ENCODE measurements at places on chromosomes 1 and 21.

- DNase-seq: peak; percentile 72
Observed at GRCh38 chr1:165369255-165369848, 12.8 kb upstream of the LMX1A start.

GRCh38 chr1:80915491-80915890 is 885.2 kb upstream of the ADGRL2 start:
- DNase-seq: no peak

- no peak for DNase-seq
Observed at GRCh38 chr1:93816970-93817678, 61.9 kb downstream of the DNTTIP2 start.

DNA sequence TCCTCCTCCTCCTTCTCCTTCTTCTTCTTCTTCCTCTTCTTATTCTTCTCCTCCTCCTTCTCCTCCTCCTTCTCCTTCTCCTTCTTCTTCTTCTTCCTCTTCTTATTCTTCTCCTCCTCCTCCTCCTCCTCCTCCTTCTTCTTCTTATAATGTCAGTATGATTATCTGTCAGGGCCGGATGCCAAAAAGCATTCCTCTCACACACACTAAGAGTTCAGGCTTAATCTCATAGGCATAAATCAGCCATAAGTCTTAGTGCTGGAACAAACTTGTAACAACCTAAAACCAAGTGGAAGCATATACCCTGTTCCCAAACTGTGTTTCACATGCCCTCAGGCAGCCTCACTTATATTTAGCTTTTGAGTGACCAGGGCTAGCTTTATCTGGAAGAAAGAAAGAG is 240.3 kb downstream of the LMX1A start:
- DNase-seq: no peak

DNA sequence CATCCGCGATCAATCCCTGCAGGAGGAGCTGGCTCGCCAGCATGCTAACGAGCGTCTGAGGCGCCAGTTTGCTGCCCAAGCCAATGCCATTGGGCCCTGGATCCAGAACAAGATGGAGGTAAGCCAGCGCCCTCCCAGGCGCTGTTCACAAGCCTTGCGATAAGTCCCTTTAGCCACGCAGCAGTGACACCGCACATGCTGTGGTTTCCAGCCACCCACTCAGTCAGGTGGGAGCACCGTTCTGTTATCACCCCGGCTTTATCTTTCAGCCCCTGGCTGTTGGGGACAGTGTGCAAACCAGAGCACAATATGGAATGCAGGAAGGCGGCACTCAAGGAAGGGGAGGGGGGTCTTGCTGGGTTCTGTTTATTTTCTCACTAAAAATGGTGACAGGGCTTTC is 41.1 kb upstream of the MTR start:
- DNase-seq: no peak

DNA sequence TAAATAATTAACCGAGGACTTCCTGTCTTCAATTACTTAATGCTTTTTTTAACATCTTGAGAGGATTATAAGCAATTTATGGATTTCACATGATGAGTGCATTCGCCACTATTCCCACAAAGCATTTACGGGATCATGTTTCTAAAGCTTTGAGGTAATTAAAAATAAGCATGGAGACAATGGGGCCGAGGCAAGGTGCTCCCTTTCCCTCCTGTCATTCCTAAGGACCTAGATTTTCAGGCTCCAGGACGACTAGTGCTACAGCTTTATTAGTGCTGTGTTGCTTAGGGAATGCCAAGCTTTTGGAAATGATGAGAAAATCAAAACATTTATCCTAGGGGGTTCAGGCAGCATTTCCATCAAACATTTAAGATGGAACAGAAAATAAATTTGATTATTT is 209.2 kb downstream of the KCTD3 start:
- DNase-seq: no peak

DNA sequence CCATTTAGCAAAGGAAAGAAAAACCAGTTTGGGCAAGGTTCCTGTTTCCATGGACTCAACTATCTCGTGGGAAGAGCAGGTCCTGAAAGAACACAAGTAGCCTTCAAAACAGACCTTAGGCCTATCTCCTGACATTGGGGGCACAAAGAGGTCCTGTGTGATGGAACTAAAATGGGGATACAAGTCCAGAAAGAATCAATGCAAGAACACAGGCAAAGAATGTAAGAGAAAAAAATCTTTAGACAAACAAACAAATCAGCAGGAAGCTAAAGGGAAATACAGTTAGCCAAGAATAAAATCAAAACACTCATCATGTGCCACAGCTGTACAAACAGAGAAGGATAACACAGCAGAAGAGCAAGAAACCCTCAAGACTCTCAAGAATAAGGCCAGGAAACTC is 28.2 kb downstream of the SLC30A10 start:
- no peak for DNase-seq

DNA sequence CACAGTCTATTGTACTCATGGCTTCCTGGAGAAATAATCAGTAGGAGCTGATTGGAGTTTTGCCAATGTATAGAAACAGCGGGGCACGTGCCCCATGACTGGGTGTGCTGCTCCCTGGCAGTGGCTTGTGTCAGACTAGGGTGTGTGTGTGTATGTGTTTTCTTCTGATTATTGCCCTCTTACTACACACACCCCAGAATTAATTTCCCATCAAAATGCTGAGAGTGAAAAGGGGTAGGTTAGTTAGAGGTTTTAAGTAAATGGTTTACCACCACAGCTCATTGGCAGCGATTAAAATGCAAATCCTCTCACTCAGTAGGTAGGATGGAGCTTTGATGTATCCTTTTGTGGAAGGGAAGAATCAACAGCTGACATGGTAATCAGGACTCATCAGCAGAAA is 29.9 kb downstream of the HHAT start:
- DNase-seq: no peak

GRCh38 chr21:33266789-33267135 is 595 bp downstream of the IL10RB start:
- no peak for DNase-seq

DNA sequence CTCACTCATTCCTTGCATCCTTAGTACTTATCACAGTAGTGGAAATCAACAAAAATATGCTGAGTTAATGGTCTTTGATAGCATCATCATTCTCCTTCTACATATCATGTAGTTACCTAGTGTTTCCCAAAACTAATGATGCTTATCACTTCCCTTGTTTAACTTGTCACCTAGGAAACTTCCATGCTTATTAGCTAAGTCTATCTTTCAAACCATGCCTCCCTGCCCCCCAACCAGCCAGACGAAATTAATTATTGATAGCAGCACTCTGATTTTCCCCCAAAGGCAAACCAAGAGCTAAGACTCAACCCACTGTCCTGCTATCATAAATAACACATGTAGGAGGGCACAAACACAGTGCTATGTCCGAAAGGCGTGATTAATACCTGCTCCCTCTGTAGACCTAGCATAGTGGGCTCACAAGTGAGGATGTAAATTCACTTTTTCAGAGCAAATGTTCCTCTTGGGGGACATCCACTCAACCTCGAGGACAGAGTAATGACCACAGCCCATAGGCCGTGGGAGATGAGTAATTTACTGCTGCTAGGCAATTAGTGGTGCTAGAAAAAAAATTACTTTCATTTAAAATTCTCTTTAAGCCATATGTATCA is 25.8 kb upstream of the LPAR3 start:
- no peak for DNase-seq

- DNase-seq: no peak
Observed at GRCh38 chr1:52190500-52191252, 48.8 kb downstream of the ZFYVE9 start.

GRCh38 chr1:197464044-197464443 is 196.0 kb downstream of the CRB1 start:
- DNase-seq: no peak

DNA sequence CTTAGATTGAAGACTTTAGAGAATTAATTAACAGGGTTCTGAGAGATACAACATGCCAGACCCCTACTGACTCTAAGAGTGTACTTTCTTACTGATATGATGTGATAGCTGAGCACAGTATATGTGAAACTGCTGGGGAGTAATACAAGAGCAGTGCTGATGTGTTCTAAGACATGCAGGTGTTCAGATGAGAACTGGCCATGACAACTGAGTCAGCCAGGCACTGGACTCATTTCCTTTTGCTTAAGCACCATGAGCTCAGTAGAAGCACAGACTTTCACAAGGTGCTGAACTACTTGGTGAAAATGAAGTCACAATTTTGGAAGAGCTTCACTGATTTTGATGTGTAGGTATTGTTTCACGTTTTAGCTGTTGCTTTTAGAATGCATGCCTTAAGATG is 15.9 kb upstream of the POGZ start:
- no peak for DNase-seq

GRCh38 chr1:33180226-33180910 is 1.5 kb downstream of the TRIM62 start:
- DNase-seq: no peak

DNA sequence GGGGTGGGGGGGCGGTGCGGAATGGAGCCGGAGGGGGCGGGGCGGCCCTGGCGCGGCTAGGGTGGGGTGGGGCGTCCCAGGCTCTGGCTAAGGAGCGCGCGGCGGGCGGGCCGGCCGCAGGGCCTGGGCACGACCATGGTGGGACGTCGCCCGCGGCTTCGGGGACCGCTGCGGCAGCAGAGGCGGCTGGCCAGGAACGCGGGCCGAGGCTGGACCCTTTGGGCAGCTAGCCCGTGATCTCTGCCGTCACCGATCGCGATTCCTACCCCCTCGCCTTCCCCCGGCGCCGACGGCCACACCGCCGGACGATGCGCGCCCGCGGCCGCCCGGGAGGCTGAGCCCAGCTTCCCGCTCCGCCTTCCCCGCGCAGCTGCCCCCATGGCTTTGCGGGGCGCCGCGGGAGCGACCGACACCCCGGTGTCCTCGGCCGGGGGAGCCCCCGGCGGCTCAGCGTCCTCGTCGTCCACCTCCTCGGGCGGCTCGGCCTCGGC is at the start of gene MAP3K21:
Gene MAP3K21, plus strand, starts transcription at position 74 of the 491 bp plus-strand sequence. Its CDS starts 305 bp downstream, at position 379.
- peak; percentile 32 for DNase-seq

DNA sequence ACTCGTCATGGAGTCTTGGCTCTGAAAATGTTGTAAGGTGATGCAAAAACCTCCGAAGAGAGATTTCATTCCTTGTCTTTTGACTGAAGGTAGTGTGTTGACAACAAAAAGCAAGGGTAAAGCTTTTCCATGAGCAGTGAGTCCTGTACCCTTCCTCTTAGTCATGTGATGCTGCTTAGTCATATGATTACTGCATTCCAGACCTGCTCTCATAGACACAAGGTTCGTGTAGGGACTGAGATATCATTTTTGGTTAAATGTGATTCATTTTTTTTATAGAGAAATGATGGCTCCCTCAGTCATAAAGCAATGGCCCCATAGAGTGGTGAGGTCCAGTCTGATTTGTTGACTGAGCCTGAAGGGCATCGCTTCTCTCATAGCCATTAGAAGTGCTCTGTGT is 9.2 kb downstream of the KCNJ6 start:
- no peak for DNase-seq

DNA sequence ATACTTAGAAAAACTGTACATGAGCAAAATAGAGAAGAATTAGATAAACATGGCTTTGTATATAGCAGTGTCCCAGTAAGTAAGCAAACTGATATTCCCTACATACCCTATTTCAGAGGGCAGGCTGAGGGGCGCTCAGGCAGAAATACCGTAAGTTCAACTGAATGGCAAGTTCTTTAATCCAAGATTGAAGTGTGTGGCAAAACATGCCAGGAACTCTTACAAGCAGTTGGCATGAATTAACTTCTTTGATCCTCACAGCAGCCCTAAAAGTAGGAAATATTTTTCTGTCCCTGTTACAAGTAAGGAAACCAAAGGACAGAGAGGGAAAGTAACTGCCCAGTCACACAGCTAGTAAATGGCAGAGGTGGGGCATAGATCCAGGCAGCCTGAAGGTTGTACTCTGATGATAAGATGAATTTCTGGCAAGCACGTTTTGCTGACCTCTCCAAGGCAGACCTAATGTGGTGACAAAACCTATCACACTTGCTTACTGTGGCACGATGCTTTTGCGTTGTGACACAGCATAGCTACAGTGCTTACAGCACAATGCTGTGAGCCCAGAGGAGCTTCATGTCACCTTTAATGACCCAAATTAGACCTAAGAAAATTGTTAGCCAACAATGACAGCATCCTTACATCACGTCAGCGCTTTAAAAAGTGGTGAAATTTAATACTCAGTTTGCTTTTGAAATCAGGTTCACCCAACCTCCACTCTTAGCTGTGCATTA is 35.0 kb upstream of the THEM4 start:
- no peak for DNase-seq

DNA sequence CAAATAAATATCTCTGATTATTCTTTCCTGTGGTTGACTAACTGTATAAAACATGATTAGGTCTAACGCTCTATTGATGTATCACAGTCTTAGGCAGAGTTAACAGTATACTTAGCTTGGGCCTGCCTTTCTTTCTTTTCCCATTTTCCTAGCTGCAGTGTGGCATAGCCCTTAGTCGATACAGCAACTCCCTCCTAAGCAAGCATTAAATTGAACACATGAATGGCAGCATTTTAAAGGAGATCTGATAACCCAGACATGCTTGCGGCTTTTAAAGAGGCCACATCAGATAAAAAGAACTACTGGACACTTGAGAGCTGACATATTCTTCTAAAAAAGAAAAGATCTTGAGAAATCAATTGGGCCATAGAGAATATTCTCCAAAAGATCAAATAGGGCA is 312.0 kb upstream of the TMPRSS15 start:
- no peak for DNase-seq

- DNase-seq: no peak
Observed at GRCh38 chr1:99152132-99152531, 112.2 kb upstream of the PLPPR4 start.

- DNase-seq: peak; percentile 58
Observed at GRCh38 chr1:94926126-94926914, 590 bp downstream of the CNN3 start.

GRCh38 chr1:28756846-28757245 is 20.1 kb downstream of the YTHDF2 start:
- no peak for DNase-seq

- no peak for DNase-seq
Observed at GRCh38 chr1:58720680-58721079, 20.8 kb upstream of the MYSM1 start.

- peak; percentile 26 for DNase-seq
Observed at GRCh38 chr21:45836694-45837670, 144.6 kb upstream of the COL6A1 start.

DNA sequence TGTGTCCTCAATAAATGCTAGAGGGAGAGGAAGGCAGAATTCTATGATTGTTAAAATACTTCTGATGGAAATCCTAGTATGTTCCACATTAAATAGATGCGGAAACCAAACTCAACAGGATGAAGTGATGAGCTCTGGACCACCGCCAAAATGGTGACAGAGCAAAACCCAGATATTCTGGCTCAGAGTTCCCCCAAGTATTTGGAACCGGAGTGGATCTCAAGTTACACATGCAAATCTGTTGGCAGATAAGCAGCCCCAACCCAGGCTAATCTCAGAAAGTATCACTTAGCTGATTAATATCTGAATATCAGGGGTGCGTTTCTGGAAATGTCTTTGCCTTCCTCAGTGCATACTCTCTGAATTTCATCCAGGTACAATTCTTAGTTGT is 17.4 kb upstream of the GRHL3 start:
- DNase-seq: no peak

DNA sequence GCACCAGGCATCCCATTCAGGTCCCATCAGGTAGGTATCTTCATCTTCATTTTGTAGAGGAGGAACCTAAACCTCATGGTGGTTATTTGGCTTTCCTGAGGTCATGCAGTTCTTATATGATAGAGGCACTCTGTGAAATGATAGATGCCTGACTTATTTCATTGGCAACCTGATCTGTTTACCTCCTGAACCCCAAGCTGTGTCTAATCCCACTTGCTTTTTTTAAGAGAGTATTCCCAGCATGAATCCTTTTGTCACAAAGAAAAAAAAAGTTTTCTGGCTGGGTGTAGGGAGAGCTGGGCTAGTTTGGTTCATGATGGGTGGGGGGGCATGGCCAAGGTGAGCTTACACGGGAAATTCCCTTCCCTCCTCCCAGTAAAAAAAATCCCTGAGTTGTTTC is 154.2 kb downstream of the TENT5C start:
- DNase-seq: no peak

GRCh38 chr1:153352523-153352922 is 3.9 kb upstream of the PGLYRP4 start:
- DNase-seq: peak; percentile 66
